HEK293T (cell line): ENCODE measurements at places on chromosomes 1 and 21.

DNA sequence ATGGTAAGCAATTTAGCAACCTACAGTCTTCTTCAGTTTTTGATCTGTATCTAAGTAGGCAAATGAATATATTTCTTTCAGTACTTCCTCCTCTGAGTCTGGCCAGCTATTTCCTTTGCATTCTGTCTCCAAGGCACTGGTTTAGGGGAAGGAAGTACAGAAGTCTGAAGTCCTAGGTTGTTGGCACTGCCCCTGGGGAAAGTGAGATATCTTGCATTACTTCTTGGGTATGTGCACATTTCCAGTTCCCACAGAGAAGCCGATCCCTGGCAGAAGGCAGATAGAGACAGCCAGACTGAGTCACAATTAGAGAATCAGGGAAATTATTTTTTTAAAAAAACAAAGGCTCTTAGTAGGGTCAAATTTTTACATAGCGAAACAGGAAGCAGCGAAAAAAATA, 98.8 kb downstream of the RASAL2 start:
- no peak for DNase-seq

- no peak for DNase-seq
Observed at GRCh38 chr1:41954533-41954944, 35.8 kb upstream of the HIVEP3 start.

GRCh38 chr1:96039910-96040309, 681.7 kb upstream of the PTBP2 start:
- DNase-seq, result no peak

DNA sequence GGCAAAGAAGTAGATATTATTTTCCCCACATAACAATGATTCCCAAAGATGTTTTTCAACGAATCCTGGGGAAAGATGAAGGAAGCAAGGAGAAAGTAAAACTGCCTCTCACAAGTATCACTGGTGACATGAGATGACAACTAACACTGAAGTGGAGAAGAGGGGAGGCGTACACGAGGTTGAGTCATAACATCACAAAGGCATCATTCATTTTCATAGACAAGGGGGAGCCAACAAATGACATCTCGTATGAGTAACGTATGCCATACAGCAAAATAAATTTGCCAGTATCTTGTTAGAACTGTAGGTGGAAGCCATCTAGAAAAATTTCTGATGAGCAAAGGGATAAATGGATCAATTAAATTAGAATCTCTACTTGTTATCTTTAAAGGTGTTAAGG, 56.6 kb downstream of the ATP1B1 start:
- no peak for DNase-seq

DNA sequence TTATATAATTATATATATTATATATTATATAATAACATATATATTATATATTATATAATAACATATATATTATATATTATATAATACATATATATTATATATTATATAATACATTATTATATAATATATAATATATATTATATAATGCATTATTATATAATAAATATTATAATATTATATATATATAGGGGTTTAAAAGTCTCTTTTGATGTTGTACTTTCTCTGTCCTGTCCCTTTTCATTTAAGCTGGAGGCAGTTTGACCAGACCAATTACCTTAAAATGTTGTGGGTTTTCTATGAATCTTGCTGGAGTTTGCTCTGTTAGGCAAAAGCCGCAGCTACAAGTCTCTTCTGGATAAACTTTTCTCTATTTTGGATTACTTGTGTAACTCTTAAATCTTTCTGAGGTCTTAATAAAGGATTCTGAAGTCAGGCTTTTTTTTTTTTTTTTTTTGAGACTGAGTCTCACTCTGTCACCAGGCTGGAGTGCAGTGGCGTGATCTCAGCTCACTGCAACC, 22.2 kb upstream of the KIF1B start:
- no peak for DNase-seq

GRCh38 chr1:76124196-76124595, 49.6 kb downstream of the ST6GALNAC3 start:
- DNase-seq, result no peak
